OCI-LY7 (cell line): ENCODE measurements at places on chromosomes 13 and 19.

GRCh38 chr13:93316841-93317240 is 90.2 kb downstream of the GPC6 start:
- no peak for DNase-seq

GRCh38 chr13:59531571-59532091 is 632.1 kb downstream of the DIAPH3 start:
- no peak for DNase-seq

DNA sequence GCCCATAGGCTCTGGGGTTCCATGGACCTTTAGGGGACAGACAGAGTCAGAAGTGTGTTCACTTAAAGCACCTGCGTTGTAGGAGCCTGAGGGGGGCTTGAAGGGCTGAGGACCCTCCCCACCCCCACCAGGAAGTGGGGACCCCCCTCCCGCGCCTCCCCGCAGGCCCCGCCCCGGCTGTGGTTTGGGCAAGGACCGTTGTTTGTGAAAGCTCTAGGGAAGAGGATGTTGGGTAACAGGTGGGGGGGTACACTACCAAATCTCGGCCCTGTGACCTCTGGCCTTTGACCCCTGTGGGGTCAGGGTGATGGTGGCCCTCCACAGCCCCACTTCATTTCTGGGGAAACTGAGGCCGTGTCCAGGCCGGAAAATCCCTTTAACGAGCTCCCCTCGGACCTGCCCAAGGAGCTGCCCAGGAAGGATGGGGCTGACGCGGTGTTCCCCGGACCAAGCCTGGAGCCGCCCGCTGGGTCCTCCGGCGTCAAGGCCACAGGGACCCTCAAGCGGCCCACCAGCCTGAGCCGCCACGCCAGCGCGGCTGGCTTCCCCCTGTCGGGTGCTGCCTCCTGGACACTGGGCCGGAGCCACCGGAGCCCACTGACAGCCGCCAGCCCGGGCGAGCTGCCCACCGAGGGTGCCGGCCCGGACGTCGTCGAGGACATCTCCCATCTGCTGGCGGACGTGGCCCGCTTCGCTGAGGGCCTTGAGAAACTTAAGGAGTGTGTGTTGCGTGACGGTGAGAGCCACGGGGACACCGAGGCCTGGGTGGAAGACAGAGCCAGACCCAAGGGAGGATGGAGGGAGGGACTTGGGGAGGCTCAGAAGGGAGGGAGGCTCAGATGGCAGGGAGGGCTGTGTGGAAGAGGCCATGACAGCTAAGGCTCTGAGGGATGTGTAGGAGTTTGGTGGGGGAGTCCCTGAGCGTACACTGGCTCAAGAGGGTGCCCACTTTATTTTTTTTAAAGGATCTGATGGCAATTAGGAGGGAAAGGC is 1.3 kb downstream of the ARHGAP45 start:
- peak; percentile 61 for DNase-seq

GRCh38 chr19:11338569-11339253 is 746 bp downstream of the RAB3D start:
- no peak for DNase-seq

- peak; percentile 10 for DNase-seq
Measured at GRCh38 chr19:3699741-3700241, 477 bp downstream of the PIP5K1C start.

- no peak for DNase-seq
Measured at GRCh38 chr13:68806125-68806524, 1301.5 kb upstream of the ATXN8OS start.

DNA sequence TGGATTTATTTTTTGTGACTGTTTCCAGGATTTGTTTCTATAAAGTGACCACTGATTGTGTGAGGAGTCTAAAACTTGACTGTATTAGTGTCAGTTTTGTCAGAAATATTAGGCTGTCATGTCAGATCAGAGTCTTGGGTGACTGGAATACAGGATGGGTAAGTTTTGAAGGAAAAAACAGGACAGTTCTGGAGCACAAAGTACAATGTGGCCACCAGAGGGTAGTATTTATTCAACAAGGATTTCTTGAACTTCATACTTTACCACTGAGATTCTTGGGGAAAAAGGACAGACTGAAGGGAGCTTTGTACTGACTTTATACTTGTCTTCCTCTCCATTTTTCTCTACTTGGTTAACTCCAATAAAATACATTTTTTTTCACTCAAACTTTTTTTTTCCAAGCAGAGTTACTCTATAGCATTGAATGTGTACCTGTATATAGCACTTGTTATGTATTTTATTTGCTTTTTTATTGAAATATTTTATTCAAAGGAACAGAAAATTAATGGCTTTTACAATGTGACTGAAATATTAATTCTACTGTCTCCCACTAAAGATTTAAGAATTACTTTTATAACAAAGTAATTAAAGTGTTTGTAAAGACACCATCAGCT is 51.1 kb downstream of the LMO7 start:
- peak; percentile 4 for DNase-seq

- DNase-seq: peak; percentile 82
Measured at GRCh38 chr19:11887611-11888531, at the start of gene ZNF69. ZNF69 (plus strand) TSS chr19:11887782; CDS start chr19:11887924, 142 bp downstream.

DNA sequence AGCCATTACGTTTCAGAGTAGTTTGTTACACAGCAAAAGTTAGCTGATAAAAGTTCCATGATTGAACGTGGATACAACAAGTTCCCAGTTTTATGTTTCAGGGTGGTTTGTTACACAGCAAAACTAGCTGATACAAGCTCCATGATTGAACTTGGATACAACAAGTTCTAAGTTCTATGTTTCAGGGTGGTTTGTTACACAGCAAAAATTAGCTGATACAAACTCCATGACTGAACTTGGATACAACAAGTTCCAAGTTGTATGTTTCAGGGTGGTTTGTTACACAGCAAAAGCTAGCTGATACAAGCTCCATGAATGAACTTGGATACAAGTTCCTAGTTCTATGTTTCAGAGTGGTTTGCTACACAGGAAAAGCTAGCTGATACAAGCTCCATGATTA is 47.6 kb downstream of the INSR start:
- DNase-seq: no peak

- DNase-seq: no peak
Measured at GRCh38 chr19:39946532-39946931, 12.1 kb upstream of the FCGBP start.
